ENCODE measurements at places on chromosomes 1 and 21.

GRCh38 chr1:86504137-86504479 is 35.4 kb downstream of the CLCA1 start:
- DNase-seq: no peak

DNA sequence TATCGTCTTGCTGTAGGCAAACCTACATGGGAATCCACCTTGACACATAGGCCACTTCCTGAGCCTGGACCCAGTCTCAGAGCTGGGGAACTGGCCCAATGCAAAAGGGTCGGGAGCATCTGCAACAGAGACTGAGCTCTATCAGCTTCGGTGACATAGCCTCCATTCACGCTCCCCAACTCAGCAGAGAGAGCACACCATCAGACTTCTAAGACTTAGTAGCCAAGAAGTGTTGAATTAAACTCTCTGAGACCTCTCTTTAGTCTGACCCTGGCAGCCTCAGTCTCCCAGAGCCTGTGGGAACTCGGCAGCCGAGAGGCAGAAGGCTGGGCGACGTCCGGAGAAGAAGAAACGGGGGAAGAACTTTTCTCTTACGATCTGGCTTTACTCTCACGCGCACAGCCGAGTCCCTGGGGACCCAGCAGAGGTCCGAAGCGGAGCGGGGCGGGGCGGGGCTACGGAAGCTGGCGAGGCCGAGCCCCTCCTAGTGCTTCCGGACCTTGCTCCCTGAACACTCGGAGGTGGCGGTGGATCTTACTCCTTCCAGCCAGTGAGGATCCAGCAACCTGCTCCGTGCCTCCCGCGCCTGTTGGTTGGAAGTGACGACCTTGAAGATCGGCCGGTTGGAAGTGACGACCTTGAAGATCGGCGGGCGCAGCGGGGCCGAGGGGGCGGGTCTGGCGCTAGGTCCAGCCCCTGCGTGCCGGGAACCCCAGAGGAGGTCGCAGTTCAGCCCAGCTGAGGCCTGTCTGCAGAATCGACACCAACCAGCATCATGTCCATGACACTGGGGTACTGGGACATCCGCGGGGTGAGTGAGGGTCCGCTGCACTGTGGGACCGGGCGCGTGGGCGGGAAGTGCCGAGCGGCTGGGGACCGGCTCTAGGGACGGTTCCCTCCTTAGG is at the start of gene GSTM4:
Gene GSTM4, plus strand, starts transcription at position 485 of the 905 bp plus-strand sequence. Its CDS starts 291 bp downstream, at position 776.
- DNase-seq: peak; percentile 51

DNA sequence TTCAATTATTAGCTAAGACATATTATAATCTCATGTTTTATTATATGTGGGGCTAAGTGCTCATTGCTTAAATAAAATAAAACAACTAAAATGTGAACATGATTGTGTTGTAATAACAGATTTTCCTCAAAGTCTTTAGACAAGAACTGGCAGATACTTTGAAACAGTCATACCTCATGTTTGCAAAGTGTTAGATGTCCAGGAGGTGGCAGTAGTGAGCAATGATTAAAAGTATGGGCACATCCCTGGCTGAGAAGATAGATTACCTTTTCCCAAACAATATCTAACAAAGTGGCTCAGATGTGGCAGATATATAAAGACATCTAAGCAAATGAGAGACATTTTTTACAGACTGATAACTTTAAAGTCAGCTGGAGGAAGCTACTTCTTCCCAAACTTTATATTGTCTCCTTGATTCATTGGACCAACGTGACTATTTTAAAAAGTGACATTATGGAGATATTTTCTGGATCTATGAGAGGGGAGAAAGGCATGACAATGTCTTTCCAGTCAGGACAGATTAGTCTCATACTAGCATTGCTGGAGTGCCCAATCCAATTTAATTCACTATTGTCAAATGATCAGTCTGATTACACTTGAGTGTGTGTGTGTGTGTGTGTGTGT is 269.8 kb downstream of the S1PR1 start:
- DNase-seq: peak; percentile 6

- no peak for DNase-seq
These were observed 138.8 kb downstream of the GIPC2 start for GRCh38 chr1:78184460-78185072.

GRCh38 chr1:28278763-28279162 is 19.4 kb downstream of the SESN2 start:
- DNase-seq: no peak

- peak; percentile 99 for DNase-seq
These were observed at the start of gene OSCP1 for GRCh38 chr1:36450270-36450918. TSS of gene OSCP1 (minus strand) at chr1:36450451. CDS start at chr1:36450369, 82 bp downstream.

- no peak for DNase-seq
These were observed 221.9 kb upstream of the C1orf174 start for GRCh38 chr1:4121834-4122512.

- no peak for DNase-seq
These were observed 4.1 kb downstream of the OLFML3 start for GRCh38 chr1:113983391-113983790.

DNA sequence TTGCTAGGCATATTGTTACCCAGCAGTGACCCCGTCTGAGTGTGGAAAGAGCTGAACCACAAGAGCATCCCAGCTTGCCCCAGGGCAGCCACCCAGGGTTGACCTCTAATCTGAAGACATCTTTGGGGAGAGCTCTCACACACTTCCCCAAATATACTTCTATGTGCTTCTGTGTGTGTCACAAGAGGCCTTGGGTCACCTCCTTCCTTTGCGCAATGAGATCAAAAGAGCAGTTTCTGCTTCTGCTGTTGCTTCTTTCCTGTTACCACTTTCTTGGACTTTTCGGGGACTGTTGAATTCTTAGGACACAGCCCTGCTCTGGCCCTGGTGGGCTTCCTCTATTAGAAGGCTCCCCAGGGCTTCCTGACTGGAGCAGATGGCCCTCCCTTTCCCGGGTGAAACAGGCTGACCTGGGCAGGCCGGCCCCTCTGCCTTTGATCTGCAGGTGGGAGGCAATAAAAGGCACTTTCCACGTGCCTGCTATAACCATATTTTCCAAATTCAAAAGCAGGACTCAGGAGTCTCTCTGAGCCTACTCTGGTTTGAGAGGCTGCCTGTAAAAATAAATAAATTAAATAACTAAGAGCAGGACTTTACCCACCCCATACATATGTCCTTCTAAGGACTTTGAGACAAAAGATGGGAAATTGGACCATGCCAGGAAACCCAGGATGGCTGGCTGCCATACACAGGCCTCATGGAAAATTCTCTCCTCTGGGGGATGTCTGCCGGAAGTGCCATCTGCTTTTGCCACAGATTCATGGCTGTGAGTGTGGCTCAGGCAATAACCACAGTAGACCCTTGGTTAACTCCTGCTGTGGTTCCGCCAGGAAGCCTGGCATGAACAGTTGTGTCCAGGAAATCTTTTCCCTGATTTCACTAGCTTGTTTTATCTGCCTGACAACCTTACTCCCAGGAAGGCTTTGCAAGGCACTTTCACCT is 28.3 kb upstream of the RCSD1 start:
- DNase-seq: no peak

DNA sequence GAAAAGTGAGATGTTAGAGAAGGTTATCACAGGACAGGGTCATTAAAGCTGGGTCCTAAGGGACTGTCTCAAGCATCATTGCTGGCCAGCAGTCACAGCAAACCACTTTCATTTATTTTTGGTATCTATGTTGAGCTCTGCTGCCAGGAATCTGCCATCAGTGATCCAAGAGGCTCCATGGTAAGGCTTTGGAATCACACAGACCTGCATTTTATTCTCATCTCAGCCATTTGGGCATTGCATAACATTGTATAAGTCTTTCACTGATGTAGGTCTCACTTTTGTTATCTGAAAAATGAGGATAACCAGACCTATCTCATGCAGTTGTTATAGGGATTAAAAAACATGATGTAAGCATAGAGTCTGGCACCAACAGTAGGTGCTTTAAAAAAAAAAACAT is 77.5 kb downstream of the OMA1 start:
- DNase-seq: no peak

DNA sequence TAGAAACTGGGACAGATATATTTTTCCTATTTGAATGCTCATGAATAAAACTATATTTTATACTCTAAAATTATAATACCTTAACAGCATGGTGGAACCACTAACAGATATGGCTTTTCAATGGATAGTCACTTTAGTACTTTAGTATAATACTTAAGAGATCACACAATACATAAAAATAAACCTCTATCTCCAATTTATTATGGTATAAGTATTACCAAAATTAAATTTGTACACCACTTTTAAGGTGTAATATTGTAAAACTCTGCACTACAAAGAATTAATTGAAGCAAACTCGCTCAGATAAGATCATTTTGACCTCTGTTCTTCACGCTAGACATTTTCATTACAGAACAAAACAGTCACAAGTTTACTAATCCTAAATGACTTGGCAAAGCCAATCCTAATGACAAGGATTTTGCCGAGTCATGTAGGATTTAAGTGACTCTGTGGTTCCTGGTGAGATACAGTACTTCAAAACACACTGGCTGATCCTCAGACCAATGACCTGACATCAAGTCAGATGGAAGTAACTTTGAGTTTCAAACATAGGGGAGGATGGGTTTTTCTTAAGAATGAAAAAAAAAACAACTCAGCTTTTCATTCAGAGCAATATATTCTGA is 200.6 kb downstream of the SMYD3 start:
- DNase-seq: no peak

DNA sequence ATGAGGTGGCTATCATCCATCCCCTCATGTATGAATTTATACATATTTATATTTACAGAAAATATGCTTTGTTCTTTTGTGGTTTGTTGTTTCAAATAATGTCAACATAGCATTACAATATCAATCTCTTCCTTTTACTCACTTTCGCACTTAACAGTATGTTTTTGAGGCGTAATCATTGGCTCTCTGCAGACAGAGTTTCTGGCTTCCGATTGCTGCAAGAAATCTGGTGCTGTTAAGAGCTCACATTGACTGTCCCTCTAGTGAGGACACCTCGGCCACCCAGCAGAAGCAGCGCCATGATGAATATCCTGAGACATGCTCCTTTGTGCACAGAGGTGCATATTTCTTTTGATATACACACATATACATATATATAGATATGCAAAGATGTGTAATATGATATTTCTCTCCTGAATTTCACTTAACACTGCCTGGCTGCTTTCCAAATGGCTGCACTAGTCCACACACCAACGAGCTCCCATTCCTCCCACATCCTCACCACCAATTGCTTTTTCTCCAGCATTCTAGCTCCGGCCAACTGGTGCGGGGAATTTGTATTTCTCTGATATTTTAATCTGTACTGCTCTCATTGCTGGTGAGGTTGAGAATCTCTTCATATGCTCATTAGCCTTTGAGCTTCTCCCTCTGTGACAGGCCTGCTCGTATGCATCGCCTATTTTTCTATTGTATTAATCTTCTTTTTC is 248.4 kb downstream of the SIPA1L2 start:
- no peak for DNase-seq

- peak; percentile 14 for DNase-seq
These were observed 153.3 kb downstream of the NR5A2 start for GRCh38 chr1:200180821-200181220.

DNA sequence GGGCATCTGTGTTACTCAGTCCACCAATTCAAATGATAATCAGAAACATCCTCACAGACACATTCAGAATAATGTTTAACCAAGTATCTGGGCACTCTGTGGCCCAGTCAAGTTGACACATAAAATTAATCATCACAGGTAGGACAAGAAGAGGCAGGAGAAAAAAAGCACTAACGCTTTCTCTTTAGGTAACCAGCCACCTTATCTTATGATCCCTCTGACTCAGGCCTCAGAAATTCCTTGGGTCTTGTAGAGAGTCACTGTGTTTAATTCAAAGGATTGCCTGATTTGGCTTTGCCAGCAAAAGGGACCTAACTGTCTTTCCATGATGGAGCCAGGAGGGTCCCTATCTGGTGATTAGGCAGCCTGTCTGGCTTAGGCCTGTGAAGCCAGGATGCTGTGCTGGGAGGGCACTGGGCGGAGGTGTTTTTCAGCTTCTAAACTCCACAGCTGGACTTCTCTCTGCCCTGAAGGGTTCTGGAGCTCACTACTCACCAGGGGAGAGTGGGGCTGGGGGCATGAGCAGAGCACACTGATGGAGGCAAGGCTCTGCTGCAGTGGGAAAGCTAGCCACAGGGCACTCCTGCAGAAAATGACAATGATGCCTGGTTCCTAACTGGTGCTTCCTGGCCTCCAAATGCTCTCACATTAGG is 36.4 kb upstream of the STUM start:
- DNase-seq: no peak

GRCh38 chr1:183842795-183843144 is 37.9 kb downstream of the RGL1 start:
- no peak for DNase-seq

DNA sequence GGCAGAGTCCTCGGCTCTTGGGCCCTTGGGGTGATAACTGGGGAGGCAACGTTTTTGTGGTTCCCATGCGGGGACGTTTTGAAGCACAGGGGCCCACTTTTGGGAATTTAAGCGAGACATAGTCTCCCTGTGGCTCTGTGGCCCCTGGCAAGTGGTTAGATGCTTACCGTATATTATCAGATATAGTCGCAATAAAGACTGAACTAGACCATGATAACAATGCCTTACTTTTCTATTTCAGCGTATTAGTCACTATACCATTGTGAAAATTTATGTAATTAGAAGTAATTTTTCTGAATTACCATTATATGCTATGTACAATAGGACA is 538 bp upstream of the RCAN1 start:
- no peak for DNase-seq

GRCh38 chr1:37478451-37478881 is 4.1 kb downstream of the ZC3H12A start:
- no peak for DNase-seq

- DNase-seq: peak; percentile 7
These were observed 890.6 kb downstream of the KCNT2 start for GRCh38 chr1:195717651-195718050.

DNA sequence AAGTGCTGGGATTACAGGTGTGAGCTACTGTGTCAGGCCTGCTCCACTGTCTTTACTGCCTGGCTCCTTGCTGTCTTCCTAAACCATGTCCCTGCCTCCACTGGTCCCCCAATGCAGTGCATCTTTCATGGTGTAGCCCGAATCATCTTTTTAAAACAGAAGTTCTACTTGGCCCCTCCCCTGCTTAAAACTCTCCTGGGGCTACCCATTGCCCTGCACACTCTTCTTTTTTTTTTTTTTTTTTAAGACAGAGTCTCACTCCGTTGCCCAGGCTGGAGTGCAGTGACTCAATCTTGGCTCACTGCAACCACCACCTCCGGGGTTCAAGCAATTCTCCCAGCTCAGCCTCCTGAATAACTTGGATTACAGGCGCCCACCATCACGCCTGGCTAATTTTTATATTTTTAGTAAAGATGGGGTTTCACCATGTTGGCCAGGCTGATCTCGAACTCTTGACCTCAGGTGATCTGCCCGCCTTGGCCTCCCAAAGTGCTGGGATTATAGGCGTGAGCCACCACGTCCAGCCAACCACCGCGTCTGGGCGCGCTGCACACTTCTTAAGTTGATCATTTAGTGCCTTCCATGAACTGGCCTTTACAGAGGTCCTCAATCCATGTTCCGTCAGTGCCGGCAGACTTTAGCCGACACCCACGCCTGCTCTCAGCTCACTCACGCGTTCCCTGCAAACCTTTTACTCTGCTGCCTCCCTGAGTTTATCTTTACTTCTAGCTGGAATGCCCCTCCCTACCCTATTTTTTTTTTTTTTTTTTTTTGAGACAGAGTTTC is 2.4 kb downstream of the FCN3 start:
- DNase-seq: no peak
